ENCODE measurements at places on chromosomes 2 and 18.
A peak's percentile ranks its signal among the peaks of the same experiment; 100 is the strongest.

DNA sequence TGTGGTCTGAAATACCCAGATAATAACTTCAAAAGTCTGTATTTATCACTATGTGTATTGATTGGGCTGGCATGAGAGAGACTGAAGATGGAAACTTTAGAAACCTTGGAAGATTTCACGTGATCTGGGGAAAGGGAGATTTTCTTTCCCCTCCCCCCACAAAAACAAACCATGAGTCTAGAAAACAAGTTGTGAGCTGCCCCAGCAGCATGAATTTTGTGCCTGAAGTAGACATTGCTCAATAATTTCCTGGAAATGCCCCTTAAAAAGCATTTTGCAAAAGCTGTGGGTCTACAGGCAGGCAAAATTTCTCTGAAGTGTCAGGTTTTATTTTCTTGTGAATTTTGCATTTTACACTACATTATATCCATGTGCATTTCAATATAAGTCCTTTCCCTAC, 101.8 kb downstream of the ETAA1 start:
- DNase-seq, result no peak

DNA sequence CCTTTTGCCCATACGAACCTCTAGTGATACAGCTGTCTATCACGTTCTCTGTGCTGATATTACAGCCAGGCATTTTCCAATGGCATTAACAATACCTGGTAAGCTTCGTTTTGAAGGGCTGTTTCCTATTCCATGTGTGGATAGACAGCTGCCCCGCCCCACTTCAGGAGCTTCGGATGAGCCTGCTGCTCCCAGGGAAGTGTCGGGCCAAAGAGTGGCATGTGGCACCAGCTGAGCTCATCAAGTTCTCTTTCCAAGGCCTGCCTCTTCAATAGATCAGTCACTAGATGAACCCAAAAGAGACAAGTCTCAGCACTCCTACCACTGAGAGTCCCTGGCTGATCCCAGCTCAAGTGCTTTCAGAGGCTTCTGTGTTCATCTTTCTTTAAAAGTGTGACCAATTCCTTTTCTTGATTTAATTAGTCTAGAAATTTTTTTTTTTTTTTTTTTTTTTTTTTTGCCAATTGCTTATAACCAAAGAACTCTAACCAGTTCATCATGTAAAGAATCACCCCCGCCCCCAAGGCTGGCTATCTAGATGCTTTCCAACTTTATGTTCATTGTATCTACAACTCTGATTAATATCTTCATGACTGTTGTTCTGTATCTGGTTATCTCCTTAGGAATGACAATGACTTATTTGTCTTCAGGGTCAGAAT, 46.6 kb downstream of the HDAC4 start:
- DNase-seq, result no peak

DNA sequence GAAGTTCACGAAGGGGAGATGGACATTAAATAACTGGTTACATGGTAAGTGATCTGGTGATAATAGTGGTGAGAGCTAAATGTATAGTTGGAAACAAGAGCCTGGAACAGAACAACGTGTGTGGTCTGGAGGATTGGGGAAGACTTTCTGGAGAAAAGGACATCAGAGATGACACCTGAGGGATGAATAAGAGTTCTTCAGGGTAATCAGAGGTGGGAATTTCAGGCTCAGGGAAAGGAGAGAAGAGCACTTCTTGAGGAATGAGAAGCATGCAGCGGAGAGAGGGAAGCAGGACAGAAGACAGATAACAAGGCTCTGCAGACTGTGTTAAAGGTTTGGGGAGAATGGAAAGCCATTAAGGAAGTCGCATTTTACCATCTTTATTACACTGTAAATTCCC, 450.7 kb downstream of the TNS1 start:
- DNase-seq, result no peak

DNA sequence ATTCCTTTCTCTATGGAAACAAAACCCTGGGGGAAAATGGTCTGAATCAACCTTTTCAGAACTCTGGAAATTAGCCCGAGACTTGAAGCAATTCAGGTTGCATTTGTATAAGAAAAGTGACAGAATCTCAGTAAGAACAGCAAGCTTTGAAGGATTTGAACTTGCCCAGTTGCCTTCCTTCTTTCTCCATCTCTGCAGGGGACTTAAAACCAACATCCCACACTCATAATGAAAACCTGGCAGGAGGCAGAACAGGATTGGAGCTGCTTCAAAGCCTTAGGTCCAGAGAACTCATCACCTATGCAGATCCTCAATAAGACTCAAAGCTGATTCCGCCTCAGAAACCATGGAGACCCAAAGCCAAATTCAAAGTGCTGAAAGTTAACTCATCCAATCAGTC, 790.5 kb upstream of the ID2 start:
- no peak for DNase-seq

- DNase-seq, result no peak
These were observed 44.7 kb downstream of the M1AP start for GRCh38 chr2:74603282-74604000.

GRCh38 chr2:9789371-9789770, 53.9 kb upstream of the TAF1B start:
- no peak for DNase-seq

DNA sequence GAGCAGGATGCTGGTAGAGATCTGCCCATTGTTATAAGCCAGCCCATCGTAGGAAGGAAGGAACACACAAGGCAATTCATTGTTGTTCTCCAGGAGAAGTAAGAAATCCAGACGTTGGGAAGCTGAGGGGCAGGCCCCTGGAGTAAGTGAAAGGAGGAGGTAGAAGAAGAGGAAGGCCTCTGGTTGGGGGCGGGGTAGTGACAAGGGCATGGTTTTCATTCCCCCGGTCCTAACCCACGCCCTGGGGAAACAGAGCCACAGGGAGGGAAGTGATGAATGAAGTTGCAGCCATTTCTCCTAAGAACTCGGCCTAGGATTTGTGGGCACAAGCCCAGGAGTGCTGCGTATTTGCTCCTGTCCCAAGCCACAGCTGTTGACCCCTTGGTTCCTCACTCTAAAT, 18.0 kb downstream of the LBH start:
- no peak for DNase-seq

DNA sequence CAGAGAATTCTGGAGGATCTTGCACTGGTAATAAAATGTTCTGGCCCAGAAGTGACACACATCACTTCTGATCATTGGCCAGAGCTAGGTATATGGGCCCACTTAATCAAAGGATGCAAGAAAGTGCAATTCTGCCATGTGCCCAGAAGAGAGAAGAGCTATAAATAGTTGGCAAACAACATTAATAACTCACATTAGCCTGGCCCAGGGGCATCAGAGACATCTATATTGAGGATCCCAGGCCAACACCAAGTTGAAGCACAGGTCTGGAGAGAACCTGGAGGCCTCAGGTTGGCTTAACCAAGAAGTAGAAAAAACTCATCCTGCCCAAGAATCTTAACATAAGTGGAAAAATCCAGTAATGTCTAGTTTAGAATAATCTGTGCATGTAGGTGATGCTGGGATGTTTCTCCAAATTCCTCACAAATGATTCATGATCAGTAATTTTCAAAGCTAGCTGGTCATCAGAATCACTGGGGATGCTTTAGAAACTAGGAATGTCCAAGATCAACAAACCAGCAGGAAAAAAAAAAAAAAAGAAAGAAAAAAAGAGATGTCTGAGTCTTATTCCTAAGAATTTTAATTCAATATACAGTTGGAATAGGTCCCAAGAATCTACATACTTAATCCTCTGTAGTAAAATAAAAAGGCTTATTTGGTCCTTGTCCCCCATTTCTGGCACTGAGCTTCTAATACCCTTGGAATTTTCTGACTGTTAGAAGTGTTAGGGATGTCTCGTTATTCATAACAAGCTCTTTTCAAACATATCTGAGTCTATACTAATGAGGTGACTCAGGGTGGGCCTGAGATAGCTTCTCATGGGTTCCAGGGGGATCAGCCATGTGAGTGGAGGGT, 35.0 kb upstream of the EVA1A start:
- no peak for DNase-seq

- no peak for DNase-seq
These were observed 55.7 kb downstream of the ARHGEF33 start for GRCh38 chr2:38945372-38945771.

- DNase-seq, result no peak
These were observed 244.9 kb upstream of the CXCR4 start for GRCh38 chr2:136362676-136363390.

GRCh38 chr18:68507781-68508180, 207.1 kb downstream of the TMX3 start:
- no peak for DNase-seq

DNA sequence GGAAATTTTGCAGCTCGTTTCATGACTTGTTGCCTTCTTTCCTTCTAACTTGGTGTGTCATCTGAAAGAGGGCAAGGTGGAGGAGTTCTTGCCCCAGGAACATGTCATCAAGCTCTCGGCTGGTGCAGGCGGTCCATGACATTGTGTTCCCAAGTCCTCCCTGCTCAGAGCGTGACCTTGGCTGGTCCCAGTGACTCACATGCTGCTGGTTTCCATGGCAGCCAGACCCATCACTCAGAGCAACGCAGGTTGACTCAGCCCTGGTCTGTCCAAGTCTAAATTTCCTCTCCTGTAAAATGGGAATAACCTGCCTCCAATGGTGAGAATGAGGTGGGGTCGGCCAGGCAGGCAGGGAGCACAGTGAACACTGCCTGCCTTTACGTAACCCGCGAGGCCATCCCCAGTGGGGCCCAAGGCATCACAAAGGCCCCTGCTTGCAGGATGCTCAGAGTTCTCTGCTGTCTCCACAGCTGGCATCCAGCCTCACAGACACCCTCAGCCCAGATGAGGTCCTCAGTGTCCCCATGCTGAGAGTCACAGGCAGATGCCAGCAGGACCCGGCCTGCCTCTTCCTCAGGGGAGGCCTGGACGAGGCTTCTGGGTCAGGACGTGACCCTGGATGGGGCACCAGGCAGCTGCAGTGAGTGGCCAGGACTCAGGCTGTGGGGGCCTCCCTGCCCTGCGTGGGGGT, 143.7 kb downstream of the TPO start:
- DNase-seq, result peak; percentile 30

DNA sequence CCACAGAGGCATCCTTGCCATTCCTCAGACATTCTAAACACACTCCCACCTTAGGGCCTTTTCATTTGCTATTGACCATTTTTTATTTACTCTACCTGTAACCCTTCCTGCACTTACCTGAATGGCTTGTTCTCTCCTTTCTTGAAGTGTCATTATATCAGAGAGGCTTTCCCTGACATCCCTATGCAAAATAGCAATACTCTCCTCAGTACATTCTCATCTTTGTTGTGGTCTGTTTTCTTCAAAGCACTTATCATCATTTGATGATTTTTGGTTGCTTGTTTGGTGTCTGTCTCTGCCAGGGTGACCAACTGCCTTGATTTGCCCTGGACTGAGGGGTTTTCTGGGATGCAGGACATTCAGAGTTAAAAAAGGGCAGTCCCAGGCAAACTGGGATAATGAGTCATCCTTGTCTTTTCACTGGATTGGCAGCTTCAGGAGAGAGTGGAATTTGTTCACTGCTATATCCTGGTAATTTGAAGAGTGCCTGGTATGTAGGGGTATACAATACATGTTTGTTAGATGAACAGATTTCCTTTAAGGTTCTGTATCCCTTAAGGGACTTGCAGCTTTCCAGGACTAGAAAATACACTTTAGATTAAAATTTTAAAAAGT, 102.4 kb downstream of the BABAM2 start:
- DNase-seq, result peak; percentile 11

DNA sequence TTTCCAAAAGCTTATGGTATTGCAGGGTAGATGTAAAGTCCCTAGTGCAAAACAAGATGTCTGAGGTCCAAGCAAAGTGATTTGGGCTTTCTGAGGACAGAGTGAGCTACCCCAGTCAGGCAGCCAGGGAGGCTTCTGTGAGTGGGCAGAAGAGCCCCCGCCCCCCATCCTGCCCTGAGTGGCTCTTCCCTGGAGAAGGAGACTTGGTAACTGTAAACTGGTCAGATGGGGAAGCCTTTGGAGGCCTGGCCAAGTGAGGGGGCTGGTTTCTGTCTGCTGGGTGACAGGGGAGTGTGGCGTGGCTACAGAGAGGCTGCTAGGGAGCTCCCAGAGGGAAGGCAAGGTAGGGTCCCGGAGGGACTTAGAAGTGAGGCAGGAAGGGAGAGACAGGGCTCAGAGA, 181.3 kb upstream of the HAAO start:
- DNase-seq, result no peak

- no peak for DNase-seq
These were observed 136.1 kb downstream of the KLHL29 start for GRCh38 chr2:23521060-23521459.

DNA sequence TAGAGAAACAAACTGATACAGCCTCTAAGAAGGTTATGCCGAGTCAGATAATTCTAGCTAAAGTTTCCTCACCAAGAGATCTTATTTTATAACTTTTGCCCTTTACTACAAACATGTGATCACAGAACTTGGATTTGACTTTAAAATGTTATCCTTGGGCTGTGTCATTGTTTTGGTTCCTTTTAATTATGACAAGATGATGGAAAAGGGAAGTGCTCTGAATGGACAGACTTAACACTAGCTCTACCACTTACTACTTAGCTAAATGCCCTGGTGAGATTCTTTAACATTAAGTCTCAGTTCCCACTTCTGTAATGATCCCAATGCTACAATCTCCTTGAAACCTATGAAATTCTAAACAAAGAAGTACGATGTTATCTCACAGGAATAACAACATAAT, 69.9 kb downstream of the RTTN start:
- no peak for DNase-seq
